ENCODE measurements at places on chromosomes 12 and 14. TPM values are rescaled to one million over a fixed set of nuclear protein-coding genes. Genes with fewer than 3 reads are reported as not detected.

DNA sequence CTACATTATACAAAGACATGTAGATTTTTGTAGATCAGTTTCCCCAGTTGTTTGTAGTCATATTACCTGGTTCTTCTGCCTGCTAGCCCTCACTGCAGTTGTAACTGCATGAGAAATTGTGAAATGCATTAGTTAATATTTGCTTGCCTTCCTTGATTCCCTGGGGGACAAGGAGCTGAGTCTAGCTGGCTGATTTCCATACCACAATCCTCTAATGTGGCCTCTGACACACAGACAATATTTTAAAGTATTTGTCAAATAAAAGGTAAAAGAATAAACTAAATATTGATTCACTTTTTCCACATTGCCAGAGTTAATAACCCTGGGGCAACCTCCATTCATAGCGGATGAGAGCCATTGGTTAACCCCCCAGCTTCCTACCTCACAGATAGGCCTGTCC, 128.8 kb upstream of the TMEM132C start:
- no peak for DNase-seq

GRCh38 chr14:105418269-105419194, 1.1 kb upstream of the MTA1 start:
- DNase-seq: no peak

Gene MYO1H
- total RNA-seq: not detected

DNA sequence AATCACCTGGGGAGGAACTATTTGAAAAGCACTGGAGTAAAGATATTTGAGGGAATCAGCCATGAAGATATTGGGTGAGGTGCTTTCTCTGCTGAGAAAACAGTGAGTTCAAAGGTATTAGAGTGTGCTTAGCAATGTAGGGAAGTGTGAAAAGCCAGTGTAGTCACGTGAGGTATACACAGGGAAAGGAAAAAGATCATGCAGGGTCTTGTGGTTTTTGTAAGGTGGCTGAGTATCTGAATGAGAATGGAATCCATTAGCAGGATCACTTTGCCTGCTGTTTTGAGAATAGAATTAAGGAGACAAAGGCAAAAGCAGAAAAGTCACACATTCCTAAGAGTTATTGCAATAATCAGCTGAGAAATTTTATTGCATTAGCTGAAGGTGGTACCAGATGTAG, 193.0 kb downstream of the PIK3C2G start:
- DNase-seq: no peak

DNA sequence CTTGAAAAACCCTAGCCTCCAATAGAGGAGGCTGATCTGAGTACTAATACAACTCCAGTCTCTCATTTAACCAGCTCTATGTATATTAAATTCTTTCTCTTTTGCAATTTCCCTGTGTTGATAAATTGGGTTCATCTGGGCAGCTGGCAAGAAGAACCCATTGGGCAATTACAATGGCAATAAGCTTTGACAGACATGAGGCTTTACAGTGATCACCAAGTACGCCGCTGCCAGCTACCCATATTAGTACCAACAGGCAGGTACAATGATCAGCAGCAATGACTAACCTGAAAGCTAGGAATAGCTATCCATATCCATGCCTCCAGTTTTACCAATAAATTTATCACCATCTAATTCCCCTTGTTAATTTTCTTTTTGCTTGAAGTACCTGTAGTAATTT, 54.5 kb downstream of the OSBPL8 start:
- no peak for DNase-seq

- no peak for DNase-seq
These were observed 12.0 kb downstream of the TM7SF3 start for GRCh38 chr12:27002141-27002540.

Gene DGLUCY
- total RNA-seq: 44.6 TPM

GRCh38 chr12:56488041-56488955, at the start of gene GLS2:
GLS2 (minus strand) TSS chr12:56488161; CDS start chr12:56488118, 43 bp downstream.
- peak; percentile 54 for DNase-seq

DNA sequence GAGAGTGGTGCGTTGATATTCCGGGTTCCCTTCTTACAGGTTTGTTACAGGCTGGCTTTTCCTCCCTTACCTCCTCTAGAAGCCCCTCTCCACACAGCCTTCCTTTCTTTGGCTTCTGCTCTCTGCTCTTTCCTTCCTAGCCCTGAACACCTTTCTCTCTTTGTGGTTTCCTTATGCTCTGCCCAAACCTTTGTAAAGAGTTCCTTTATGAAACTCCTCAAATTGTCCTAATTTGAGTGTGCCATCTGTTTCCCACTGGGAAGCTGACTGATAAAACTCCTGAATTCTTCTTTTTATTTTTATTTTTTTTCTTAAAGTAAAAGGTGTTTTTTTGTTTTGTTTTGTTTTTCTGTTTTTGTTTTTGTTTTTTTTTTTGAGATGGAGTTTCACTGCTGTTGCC, 60.1 kb upstream of the OTX2 start:
- DNase-seq: no peak

Gene CD4
- total RNA-seq: 11.5 TPM

Gene MAP4K5
- total RNA-seq: 145 TPM

DNA sequence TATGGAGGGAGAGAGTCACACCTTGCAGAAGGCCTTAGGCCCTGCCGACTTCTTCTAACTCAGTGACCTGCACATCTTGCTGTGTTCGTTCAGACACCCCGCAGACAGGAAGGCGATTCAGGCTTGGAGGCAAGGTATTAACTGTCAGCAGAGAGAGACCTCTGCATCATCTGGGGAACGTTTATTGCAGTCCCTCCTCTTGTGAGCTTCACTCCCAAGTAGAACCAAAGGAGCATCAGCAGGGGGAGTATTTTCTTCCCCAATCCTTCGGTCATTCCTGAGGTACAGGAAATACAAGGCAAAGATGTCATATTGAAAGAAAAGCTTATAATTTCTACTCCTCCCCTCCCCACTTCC, 217.9 kb downstream of the CRADD start:
- DNase-seq: no peak

- no peak for DNase-seq
These were observed 37.5 kb upstream of the CORO1C start for GRCh38 chr12:108768591-108769500.

Gene SIX1
- 6.2 TPM for total RNA-seq

- no peak for DNase-seq
These were observed 29.6 kb downstream of the P2RX4 start for GRCh38 chr12:121239351-121240061.
